ENCODE measurements at places on chromosomes 13 and 19. TPM values are rescaled to one million over a fixed set of nuclear protein-coding genes. Genes with fewer than 3 reads are reported as not detected.

DNA sequence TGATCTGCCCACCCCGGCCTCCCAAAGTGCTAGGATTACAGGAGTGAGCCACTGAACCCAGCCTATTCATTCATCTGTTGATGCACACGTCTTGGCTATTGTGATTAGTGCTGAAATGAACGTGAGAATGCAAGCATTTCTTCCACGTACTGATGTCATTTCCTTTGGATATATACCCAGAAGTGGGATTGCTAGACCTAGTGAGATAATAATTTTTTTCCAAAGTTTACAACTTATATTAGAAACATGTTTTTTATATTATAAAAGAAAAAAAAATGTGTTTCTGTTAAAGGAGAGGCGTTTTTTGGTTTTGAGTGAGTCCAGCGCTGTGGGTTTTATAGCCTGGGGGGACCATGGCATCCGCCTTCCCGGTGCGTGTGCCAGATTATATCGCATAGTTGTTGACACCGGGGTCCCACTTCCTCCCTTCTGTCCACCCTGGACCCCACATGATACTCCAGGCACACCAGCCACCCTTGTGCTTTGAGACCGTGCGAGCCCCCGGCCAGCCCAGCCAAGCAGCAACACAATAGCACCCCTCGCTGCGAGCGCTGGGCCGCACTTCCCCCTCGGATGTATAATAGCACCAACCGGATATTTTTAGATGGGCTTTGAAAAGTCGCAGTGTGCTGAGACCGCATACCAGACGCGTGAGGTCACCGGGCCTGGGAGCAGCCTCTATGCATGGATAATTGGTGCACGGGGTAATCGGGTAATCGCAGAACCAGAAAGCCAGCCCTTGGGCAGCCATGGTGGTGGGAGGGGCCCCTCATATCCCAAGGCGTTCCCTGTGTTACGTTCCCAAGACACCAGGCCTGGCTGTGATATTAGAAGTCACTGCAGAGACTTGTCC, 59.6 kb downstream of the MYO9B start:
- H3K4me1 ChIP-seq = no peaks in the 10 kb centered on the region
- DNase-seq = peak; percentile 98
- no peaks in the 10 kb centered on the region for H3K36me3 ChIP-seq

GRCh38 chr19:674282-675151, 1.7 kb upstream of the FSTL3 start:
- H3K4me3 ChIP-seq = no peak overlapping the region
- no peaks in the 10 kb centered on the region for H3K36me3 ChIP-seq
- no peak overlapping the region for H3K27ac ChIP-seq
- no peak for DNase-seq

DNA sequence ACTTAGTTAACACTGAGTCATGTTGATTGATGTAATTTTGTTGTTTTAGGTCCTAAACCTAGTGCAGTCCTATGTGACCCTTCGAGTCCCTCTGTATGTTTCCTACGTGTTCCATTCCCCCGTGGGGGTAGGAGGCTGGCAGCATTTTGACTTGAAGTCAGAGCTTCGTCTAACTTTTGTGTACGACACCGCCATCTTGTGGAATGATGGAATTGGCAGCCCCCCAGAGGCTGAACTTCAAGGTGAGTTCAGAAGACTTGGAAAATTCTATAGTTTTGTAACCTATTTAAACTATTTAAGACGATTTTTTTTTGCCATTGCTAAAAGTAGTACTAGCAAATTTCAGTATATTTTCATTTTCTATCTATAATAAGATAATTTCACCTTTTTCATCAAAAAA, 117.9 kb downstream of the STOML3 start:
- peaks cover 5% of the 10 kb centered on the region for H3K36me3 ChIP-seq
- no peak overlapping the region for H3K4me3 ChIP-seq
- peak; percentile 69 for DNase-seq
- H3K27me3 ChIP-seq = no peaks in the 10 kb centered on the region
- H3K27ac ChIP-seq = no peak overlapping the region
- H3K4me1 ChIP-seq = no peaks in the 10 kb centered on the region

GRCh38 chr19:30930941-30931706, 418.1 kb downstream of the TSHZ3 start:
- H3K27me3 ChIP-seq = no peaks in the 10 kb centered on the region
- no peak overlapping the region for H3K4me3 ChIP-seq
- no peaks in the 10 kb centered on the region for H3K4me1 ChIP-seq
- H3K36me3 ChIP-seq = no peaks in the 10 kb centered on the region
- no peak for DNase-seq

DNA sequence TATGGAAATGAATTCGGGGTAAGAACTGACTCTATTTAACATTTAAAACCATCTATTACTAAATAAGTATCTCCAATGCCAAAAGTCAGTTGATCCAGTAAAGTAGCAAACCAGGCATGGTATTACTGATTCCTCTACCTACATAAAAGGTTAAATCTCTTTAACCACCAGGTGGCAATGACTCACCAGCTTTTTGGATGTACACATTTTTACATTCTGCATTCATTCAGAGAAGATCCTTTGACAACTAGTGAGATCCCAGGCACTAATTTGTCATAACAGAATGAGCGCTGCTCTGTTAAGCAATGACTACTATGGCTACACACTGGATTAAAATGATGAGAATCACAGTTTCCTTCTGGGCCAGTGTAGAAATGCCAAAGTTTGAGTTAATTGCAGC, 329.8 kb upstream of the GPC6 start:
- no peaks in the 10 kb centered on the region for H3K4me1 ChIP-seq
- no peaks in the 10 kb centered on the region for H3K36me3 ChIP-seq
- DNase-seq = no peak
- H3K27ac ChIP-seq = no peak overlapping the region

GRCh38 chr13:30845297-30846214, 60.5 kb upstream of the MEDAG start:
- H3K27me3 ChIP-seq = no peaks in the 10 kb centered on the region
- no peak overlapping the region for H3K4me3 ChIP-seq
- DNase-seq = no peak
- no peaks in the 10 kb centered on the region for H3K36me3 ChIP-seq
- H3K27ac ChIP-seq = no peak overlapping the region

DNA sequence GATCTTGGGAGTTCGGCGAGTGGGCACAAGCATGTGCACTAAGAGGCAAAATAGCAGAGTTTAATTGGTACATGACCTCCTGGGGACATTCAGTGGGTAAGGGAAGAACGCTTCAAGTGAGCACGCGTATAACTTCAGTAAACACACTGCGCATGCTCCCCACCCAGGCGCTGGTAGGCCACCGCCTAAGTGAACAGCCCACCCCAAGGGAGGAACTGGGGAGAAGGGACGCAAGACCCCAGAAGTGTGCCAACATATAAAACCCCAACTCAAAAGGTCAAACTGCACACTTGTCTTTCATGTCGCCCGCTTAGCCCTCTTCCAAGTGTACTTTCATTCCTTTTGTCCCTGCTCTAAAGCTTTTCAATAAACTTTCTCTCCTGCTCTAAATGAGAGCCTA, 10.5 kb upstream of the NTN5 start:
- no peaks in the 10 kb centered on the region for H3K36me3 ChIP-seq
- no peaks in the 10 kb centered on the region for H3K4me1 ChIP-seq
- no peaks in the 10 kb centered on the region for H3K27me3 ChIP-seq
- peak; percentile 69 for DNase-seq

DNA sequence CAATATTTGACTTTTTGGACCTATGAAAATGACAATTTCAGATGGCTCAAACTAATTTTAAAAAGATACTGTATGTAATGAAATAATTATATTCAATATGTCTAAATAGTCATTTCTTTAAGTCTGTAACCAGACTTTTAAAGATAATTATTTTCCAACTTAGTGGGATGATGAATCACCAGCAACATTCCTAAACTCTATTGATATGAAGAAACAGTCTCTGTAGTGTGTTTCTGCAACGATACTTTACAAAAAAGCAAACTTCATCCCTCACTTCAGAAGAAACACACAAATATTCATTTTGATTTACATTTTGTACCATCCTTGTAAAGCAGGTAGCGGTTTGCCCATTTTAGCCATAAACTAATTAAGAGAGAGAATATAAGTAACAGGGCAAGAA, 417.4 kb downstream of the EFNB2 start:
- H3K4me3 ChIP-seq = no peak overlapping the region
- H3K36me3 ChIP-seq = no peaks in the 10 kb centered on the region
- H3K27me3 ChIP-seq = no peaks in the 10 kb centered on the region

- H3K27ac ChIP-seq = no peak overlapping the region
- no peak overlapping the region for H3K4me3 ChIP-seq
- no peaks in the 10 kb centered on the region for H3K36me3 ChIP-seq
- DNase-seq = no peak
- no peaks in the 10 kb centered on the region for H3K27me3 ChIP-seq
Measured at GRCh38 chr19:31058676-31059340, 290.4 kb downstream of the TSHZ3 start.

- no peaks in the 10 kb centered on the region for H3K36me3 ChIP-seq
- H3K4me1 ChIP-seq = no peaks in the 10 kb centered on the region
- no peaks in the 10 kb centered on the region for H3K27me3 ChIP-seq
- no peak overlapping the region for H3K4me3 ChIP-seq
- H3K27ac ChIP-seq = no peak overlapping the region
Measured at GRCh38 chr19:4878491-4878968, 11.1 kb upstream of the PLIN3 start.

GRCh38 chr19:18345296-18345695, 4.9 kb downstream of the PGPEP1 start:
- no peak overlapping the region for H3K27ac ChIP-seq
- DNase-seq = no peak
- H3K36me3 ChIP-seq = no peaks in the 10 kb centered on the region
- no peaks in the 10 kb centered on the region for H3K27me3 ChIP-seq
- H3K4me1 ChIP-seq = peaks cover 8% of the 10 kb centered on the region

- H3K36me3 ChIP-seq = no peaks in the 10 kb centered on the region
- H3K4me3 ChIP-seq = no peak overlapping the region
- DNase-seq = no peak
- no peak overlapping the region for H3K27ac ChIP-seq
Measured at GRCh38 chr13:98100481-98100880, 42.4 kb upstream of the FARP1 start.

- no peak for DNase-seq
- no peaks in the 10 kb centered on the region for H3K4me1 ChIP-seq
- H3K36me3 ChIP-seq = no peaks in the 10 kb centered on the region
- no peak overlapping the region for H3K4me3 ChIP-seq
- no peak overlapping the region for H3K27ac ChIP-seq
Measured at GRCh38 chr19:31616031-31616430, 266.8 kb upstream of the TSHZ3 start.

DNA sequence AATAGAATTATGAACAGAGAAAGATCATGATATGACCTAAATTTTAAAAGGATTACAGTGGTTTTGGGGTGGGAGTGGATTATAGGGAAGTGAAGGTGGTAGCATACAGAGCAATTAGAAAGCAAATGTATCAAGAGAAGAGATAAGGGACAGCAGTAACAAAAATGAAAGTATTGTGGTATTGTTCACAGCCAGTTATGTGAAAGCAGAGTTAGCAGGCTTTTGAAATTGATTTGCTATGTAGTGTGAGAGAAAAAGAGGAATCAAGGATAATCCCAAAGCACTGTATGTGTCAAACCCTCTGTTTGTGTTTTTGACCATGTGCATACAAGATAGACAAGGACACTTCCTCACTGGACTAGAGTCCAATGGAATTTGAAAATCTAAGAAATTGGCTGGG, 1721.4 kb downstream of the PCDH9 start:
- no peak for DNase-seq
- H3K36me3 ChIP-seq = no peaks in the 10 kb centered on the region
- H3K27me3 ChIP-seq = no peaks in the 10 kb centered on the region
- H3K4me1 ChIP-seq = no peaks in the 10 kb centered on the region

DNA sequence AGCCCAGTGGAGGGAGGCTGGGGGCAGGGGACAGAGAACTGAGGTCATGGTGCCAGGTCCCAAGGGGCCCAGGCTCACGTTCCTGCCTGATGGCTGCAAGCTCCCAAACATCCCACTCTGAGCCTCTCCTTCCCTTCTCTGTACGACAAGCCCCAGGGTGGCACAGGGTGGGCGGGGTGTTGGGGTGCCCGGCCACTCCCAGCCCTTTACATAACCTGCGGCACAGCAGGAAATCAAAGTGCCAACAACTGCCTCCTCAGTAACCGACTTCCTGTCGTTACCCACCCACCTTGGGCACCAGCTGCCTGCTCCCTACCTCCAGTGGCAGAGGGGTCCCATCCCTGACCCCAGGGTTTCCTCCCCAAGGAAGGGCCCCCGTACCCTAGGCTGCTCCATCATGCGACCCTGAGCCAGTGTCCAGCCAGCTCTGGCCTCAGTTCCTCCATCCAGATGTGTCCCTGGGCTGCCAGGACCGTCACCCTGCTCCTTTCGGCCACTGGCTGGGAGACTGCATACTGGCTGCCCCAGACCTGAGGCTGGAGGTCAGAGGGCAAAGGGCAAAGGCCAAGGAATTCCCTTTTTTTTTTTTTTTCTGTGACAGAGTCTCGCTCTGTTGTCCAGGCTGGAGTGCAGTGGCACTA, 27.7 kb upstream of the NFIC start:
- H3K27me3 ChIP-seq = no peaks in the 10 kb centered on the region
- peak overlapping the region; percentile 83 for H3K27ac ChIP-seq
- H3K36me3 ChIP-seq = no peaks in the 10 kb centered on the region
- no peak overlapping the region for H3K4me3 ChIP-seq
- no peaks in the 10 kb centered on the region for H3K4me1 ChIP-seq
- DNase-seq = no peak

- H3K4me3 ChIP-seq = no peak overlapping the region
- no peak for DNase-seq
- H3K4me1 ChIP-seq = peaks cover 6% of the 10 kb centered on the region
- H3K27ac ChIP-seq = no peak overlapping the region
Measured at GRCh38 chr13:51282322-51282721, 57.2 kb upstream of the SERPINE3 start.

DNA sequence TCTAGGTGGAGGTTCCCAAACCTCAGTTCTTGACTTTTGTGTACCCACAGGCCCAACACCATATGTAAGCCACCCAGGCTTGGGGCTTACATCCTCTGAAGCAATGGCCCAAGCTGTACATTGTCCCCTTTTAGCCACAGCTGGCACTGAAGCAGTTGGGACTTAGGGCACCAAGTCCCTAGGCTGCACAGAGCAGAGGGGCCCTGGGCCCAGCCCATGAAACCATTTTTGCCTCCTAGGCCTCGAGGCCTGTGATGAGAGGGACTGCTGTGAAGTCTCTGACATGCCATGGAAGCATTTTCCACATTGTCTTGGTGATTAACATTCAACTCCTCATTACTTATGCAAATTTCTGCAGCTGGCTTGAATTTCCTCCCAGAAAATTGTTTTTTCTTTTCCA, 30.2 kb downstream of the ING1 start:
- H3K36me3 ChIP-seq = no peaks in the 10 kb centered on the region
- no peak for DNase-seq
- H3K27me3 ChIP-seq = no peaks in the 10 kb centered on the region
- no peak overlapping the region for H3K27ac ChIP-seq
- no peak overlapping the region for H3K4me3 ChIP-seq

Gene EDNRB
- polyA plus RNA-seq = 14.0 TPM

Gene EFNB2
- polyA plus RNA-seq = 12.7 TPM

Gene C19orf81
- polyA plus RNA-seq = 1.6 TPM

Gene ZNF491
- polyA plus RNA-seq = 1.1 TPM

Gene THOP1
- polyA plus RNA-seq = 36.8 TPM

Gene KIR3DL2
- not detected for polyA plus RNA-seq

Gene URI1
- polyA plus RNA-seq = 34.8 TPM

Gene HIPK4
- polyA plus RNA-seq = not detected

Gene C5AR1
- 6.5 TPM for polyA plus RNA-seq
